Activated T-cell treated with anti-CD3 and anti-CD28 coated beads for 1 hour (primary cell): ENCODE measurements at places on chromosomes 6 and 20.

- DNase-seq, result no peak
Observed at GRCh38 chr6:7998103-7998725, 66.0 kb downstream of the BLOC1S5 start.

GRCh38 chr6:139175389-139175948 is 40.6 kb downstream of the HECA start:
- DNase-seq, result no peak

DNA sequence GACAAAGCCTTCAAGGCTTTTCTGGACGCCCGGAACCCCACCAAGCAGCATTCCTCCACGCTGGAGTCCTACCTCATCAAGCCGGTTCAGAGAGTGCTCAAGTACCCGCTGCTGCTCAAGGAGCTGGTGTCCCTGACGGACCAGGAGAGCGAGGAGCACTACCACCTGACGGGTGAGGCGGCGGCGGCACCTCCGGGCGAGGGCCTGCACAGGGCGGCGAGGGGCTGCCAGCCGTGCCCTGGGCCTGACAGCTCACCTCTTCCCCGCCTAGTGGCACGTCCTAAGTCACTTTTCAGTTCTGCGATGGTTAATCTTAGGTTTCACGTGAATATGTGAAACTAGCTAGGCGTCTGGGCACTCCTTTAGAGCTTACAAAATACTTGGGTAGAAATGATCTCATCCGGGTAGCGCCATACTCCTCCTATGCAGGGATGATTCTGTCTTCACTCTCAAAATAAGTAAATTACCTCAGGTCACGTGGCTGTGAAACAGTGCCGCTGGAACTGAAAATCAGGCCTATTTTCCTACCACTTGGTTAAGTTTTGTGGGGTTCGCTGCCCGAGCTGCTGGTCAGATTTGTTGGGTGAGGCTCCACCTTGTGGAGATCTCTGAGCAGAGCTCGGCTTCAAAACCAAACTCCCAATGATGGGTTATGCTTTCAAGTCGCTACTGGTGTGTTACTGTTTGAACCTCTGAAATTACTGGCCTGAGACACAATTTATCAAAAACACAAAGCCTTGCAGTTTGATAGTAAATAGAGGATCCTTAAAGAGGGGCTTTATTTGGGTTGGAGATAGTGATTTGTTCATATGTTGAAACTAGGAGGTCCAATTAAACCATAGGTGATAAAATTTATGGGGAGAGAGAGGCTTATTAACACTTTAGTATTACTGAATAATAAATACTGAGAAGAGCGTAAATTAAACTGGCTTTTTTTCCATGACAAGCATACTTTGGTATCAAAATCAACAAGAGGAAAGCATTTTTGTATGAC is 15.5 kb upstream of the CLDN20 start:
- DNase-seq, result no peak

DNA sequence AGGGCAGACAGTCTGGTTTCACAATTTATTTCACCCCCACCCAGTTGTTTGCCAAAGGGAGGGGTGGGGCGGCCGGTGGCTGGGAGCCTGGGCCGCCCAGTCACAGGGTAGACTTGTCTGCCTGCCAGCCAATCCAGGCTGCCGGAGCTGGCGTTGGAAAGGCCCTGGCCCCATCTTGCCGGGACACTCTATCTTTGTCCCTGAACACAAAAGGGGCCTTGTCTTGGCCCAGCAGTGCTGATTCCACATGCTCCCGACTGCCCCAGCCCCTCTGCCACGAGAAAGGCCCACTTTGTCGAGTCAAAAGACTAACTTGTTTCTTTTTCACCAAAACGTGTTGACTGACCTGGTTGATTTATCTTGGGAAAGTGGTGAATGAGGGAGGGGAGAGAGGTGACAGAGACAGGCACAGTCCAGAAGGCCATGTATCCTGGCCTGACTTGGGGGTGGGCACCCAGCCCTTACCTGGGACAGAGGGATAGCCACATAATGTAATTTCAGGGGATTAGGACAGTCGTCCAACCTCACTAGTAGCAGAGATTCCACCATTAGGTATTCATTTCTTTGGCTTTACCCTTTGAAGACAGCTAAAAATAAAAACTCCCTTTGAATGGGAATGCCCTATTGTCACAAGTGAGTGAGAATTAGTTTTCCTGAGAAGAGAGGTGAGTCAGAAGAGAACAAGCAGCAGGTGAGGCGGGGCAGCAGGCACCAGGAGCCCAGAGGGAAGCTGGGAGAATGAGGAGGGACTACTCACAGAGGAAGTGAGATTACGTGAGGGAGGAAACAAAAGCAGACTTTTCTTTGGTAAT is 67.0 kb upstream of the SIRPA start:
- no peak for DNase-seq

- DNase-seq, result no peak
Observed at GRCh38 chr6:138417493-138418117, 13.6 kb downstream of the HEBP2 start.

DNA sequence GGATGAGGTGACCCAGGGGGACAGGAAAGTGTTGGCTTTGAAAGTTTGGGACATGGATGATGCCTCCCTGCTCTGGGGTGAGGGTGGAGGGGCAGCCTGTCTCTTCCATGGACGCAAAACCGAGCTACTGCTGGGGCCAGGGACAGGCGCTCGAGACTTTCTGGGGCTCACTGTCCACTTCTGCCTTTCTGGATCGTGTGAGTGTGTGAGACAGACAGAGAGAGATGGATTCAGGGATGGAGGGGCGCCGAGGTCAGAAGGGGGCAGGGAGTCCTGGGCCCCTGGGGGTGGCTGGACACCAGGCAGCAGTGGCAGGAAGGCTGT is 78.0 kb upstream of the GATA5 start:
- DNase-seq, result no peak

DNA sequence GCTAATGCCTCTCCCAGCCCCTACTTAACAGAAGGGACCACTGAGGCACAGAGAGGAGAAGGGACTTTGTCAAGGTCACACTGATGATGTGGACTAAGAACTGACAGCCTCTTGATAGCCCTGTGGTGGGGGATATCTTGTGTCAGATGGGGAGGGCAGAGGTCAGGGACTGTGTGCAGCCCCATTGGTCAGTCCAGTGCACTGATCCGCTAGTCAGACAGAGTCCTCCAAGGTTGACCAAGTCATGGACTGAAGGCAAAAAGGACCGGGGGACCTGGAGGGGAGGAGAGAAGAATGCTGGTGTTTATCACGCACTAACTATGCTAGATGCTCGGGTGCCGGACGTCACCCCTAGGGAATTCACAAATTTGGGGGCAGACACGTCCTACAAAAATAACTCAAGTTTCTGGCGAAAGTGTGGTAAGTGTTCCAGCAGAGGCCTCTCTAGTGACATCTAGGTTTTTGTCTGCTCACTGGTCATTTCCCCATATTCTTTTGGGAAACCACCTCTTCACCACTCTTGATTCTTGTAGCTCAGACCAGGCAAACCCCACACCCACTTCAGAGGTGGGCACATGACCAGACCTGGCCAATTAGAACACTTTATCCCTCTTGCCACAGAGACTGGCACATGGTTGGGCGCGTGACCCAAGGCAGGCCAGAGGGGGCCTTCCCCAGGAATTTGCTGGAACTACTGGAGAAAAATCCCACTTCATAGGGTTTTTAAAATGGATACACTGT is 21.0 kb downstream of the TCF15 start:
- no peak for DNase-seq

DNA sequence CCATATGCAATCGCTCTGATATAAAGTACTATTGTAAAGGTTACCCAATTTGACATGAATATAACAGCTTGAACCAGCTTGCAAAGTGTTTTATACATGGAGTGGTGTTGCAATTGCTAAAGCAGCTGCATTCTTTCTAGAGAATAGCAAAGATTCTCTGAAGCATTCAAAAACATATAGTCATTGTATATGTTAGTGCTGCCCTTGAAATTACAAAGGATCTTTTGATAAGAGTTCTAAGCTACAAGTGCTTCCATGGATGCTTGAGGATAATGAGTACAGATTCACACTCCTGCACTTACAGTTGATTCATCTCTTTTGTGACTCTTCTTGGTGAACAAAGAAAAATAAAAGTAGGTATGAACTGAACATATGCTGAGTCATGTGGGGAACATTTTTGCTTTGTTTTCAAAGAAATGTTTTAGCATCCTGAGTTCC is 175.7 kb downstream of the ALDH8A1 start:
- DNase-seq, result no peak

- DNase-seq, result no peak
Observed at GRCh38 chr6:2582268-2582667, 168.5 kb downstream of the MYLK4 start.
